Activated CD4-positive, alpha-beta T cell treated with anti-CD3 and anti-CD28 coated beads, Interleukin-2, amount 50 U/mL, for 16 hours (primary cell): ENCODE measurements at places on chromosomes 12 and 14.

GRCh38 chr14:42368234-42368633 is 761.6 kb downstream of the LRFN5 start:
- DNase-seq = no peak

DNA sequence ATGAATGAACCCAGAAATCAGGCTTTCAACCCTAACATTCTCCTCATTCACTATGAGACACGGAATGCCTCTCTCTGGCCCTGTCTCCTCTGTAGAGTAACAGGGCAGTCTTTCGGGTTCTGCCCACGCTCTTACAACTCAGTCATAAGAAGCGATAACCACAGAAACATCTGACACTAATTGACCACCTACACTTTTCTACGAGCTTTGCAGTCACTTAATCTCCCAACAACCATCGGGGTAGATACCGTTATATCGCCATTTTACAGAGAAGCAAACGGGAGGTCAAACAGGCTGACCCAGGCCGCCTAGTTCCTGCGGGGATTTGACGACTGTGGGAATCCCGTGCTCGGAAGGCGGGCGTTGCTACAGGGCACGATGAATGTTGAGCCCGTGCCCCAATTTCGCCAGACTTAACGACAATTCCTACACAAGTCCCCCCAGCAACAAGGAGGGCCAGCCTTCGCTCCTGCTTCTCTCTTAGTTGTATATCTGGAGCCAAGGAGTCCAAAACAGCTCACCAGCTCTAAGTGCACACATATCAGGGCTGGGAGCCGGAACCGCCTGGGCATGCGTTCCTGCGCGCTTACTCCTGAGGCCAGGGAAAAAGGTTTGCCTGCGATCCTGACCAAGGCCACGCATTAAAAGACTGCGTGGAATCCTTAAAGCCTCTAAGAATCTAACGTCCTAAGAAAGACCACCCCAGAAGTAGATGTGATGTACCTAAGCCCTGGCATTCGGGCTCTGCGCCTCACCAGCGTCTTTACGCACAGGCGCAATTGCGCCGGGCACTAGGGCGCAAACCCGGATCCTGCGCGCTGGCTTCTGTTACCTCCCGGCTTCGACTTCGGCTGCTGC is 38.7 kb upstream of the TBX5 start:
- no peak for DNase-seq

DNA sequence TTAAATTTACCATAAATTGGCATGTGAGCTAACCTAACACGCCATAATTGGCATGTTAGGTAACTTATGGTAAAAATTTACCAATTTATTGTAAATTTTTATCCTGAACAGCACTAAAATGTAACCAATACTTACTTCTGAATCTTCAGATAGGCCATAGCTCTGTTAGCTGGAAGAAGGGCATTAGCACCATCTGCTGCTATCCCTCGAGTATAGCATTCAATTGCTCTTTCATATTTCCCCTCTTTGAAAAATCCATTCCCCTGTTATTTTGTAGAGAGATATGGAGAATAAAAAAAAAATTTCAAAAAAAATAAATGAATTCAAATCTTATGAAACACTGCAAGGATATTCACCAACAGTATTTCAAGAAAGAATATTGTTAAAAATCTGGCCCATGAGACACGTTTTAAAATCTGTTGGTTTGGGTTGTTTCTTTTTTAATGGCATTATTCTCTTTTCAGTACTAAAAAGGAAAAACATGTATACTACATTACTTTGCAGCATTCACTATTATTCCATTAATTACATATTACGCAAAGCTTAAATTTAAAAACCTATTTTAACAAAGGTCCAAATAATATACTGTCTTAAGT is 19.1 kb downstream of the RPAP3 start:
- peak; percentile 27 for DNase-seq

DNA sequence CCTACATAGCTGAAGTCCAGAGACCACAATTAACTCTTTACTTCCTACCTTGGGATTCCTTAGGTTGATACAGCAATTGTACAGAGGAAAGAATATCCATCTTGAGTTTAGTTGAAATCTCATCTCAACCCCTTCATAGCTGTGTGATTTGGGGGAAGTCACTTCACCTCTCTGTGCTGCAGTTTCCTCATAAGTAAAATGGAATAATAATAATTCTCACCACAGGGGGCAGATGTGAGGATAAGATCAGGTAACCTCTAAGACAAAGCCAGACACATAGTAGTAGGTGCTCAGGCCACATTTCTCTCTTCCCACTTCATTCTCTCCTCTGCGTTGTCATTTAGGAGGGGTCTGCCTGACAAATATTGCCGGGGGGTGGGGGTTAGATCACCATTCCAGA is 6.7 kb downstream of the FOXN4 start:
- peak; percentile 32 for DNase-seq

- no peak for DNase-seq
Measured at GRCh38 chr14:56494167-56494566, 85.4 kb upstream of the TMEM260 start.

- no peak for DNase-seq
Measured at GRCh38 chr12:77548797-77549196, 281.9 kb upstream of the NAV3 start.

- peak; percentile 43 for DNase-seq
Measured at GRCh38 chr12:19792028-19792427, 352.7 kb downstream of the AEBP2 start.

- no peak for DNase-seq
Measured at GRCh38 chr14:84127495-84127894, 1402.4 kb upstream of the FLRT2 start.

GRCh38 chr14:105374389-105374788 is 23.9 kb upstream of the TEX22 start:
- DNase-seq = no peak

- DNase-seq = no peak
Measured at GRCh38 chr12:13790317-13790716, 191.1 kb downstream of the GRIN2B start.

DNA sequence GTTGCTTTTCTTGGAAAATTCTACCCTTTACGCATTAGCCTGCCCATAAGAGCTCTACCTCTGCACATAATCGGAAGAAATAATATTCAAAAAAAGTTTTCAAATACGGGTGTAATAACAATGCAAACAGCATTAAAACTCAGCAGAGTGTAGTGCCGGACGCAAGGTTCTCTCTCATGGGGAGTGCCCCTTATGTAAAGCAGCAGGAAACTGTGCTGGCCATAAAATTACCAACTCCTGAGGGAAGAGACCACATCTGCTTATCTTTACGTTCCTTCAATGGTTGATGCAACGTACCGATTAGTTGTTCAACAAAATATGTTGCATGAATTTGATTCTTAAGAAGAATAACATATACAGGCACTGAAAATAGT is 118.7 kb upstream of the TMCC3 start:
- no peak for DNase-seq

- DNase-seq = no peak
Measured at GRCh38 chr14:96904201-96904600, 107.0 kb downstream of the VRK1 start.

- no peak for DNase-seq
Measured at GRCh38 chr12:49923035-49923644, 19.4 kb upstream of the FAIM2 start.

GRCh38 chr12:122966743-122967550 is 684 bp upstream of the ABCB9 start:
- no peak for DNase-seq

GRCh38 chr12:57441846-57442427 is 7.4 kb downstream of the INHBC start:
- no peak for DNase-seq

- DNase-seq = no peak
Measured at GRCh38 chr14:65922142-65922541, 509.6 kb downstream of the FUT8 start.

GRCh38 chr14:76305268-76305826 is 70.6 kb upstream of the ESRRB start:
- no peak for DNase-seq

- DNase-seq = no peak
Measured at GRCh38 chr14:90096566-90096965, 34.8 kb downstream of the KCNK13 start.

DNA sequence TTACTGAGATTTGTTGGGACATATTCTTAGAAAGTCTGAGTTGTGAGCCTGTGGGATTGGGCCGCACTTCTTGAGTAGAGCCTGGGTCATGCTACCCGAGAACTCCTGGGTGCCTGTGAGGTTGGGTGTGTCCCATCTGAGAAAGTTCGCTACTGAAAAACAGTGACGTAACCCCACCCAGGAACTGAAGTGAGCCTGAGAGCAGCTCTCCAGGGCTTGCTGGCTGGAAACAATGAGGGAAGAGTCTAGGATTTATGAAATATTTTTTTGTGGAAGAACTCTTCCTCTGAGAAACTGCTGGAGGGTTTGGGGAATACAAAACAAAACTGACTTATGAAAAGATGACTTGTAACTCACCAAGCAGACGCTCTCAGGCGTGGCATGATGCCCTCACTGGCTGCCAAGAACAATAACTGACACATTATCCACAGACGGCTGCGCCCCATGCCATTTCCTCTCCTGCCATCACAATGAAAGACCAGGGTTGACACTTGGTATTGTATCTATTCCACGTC is 69.2 kb downstream of the RASSF3 start:
- peak; percentile 76 for DNase-seq

DNA sequence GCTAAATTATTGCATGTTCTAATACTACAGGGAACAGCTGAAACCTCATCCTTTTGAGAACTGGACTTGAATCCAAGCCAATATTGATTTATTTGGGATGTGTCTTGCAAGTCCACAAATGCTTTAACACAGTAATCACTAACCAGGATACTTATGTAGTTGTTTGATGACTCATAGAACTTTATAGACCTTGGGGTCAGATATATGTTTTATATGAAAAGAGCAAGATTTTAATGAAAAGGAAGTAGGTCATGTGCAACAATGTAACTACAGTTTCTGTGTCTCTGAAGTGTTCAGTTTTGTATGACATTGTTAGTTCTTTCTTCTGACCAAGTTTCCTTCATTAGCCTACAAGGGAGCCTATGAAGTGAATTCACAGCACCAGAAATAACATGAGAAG is 352.0 kb downstream of the ZFP36L1 start:
- no peak for DNase-seq

GRCh38 chr12:26791301-26791791 is 41.6 kb downstream of the ITPR2 start:
- DNase-seq = peak; percentile 14

GRCh38 chr12:121536899-121537813 is 43.7 kb downstream of the KDM2B start:
- peak; percentile 61 for DNase-seq

GRCh38 chr14:71138448-71139293 is 231.4 kb downstream of the PCNX1 start:
- peak; percentile 63 for DNase-seq

GRCh38 chr14:90355540-90356518 is 24.1 kb upstream of the NRDE2 start:
- DNase-seq = no peak

- DNase-seq = no peak
Measured at GRCh38 chr12:111673503-111673902, 12.3 kb downstream of the BRAP start.

DNA sequence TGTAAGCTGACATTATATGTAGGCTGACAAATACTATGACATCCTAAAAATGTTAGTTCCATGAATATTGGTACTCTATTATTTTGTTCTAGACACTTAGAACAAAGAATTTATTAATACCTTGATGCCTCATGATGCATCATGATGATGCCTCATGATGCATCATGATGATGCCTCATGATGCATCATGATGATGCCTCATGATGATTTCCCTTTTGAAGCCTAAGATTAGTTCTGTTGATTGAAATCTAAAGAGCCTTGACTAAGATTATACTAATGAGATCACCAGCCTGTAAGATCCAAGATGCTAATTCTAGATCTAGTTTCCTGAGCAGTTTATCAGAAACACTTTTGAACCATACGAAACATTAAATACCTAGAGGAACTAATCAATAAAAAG is 4.6 kb upstream of the CEP128 start:
- no peak for DNase-seq

DNA sequence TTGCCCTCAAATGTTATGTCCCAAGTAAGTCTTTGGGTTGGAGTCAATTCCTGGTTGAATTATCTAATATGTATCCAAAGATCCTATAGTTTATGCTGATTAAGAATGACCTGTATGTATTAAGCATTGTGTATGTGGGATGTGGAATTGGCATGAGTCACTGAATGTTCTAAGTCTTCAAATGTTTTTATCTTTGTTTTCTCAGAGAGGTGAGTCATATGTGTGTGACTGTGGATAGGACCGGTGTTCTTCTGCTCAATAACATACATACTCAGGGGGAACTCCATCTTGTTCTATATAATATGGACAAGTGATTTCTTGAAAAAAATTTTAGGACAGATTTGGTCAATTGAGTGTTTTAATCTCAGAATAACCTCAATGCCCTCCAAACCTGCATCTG is 57.9 kb downstream of the NAV3 start:
- no peak for DNase-seq

DNA sequence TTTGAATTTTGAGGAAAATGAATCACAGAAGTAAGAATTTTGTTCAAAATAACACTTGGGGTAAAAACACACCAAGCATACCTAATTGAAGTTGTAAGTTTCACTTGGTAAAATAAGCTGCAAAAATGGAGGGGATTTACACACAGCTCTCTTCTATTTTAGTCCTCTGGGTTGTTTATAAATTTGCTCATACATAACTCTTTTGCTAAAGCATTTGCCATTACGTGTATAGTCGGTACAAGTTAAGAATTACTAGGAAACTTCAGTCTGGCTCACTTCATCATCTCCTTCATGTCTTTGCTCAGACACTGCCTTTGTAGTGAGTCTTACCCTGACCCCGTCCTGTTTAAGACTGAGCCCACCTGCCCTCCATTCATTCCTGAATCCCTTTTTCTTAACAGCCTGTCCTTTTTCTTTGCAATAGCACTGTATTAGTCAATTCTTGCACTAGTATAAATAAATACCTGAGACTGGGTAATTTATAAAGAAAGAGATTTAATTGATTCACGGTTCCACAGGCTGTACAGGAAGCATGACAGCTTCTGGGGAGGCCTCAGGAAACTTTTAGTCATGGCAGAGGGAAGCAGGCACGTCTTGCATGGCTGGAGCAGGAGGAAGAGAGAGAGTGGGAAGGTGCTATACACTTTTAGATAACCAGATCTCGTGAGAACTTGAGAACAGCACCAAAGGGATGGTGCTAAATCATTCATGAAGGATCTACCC is 451.1 kb downstream of the PCNX1 start:
- DNase-seq = no peak

DNA sequence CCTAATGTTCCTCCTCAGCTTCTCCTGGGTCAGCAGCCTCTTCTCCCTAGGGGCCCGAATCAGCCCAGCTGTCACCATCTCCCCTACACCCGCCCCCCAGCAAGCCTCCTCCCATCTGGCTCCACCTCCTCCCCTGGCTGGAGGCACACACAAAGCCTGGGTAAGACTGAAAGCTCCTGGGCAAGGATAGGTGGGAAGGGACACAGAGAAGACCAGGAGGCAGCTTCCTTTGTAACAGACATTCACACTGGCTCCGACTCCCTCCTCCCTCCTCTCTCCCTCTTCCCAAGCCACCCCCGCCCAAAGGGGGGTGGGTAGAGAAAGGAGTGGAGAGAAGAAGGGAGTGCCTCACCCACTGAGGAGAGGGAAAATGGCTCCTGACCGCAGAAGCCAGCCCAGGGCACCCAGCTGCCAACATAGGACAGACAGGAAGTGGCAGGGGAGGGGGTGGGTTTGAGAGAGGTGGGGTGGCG is 4.0 kb downstream of the CHD4 start:
- DNase-seq = peak; percentile 42

- DNase-seq = peak; percentile 96
Measured at GRCh38 chr12:111444925-111445725, 39.4 kb downstream of the SH2B3 start.
